Upper lobe of left lung (tissue), 6 donors: ENCODE measurements at places on chromosomes 3 and 15.
A peak's percentile ranks its signal among the peaks of the same experiment; 100 is the strongest.

DNA sequence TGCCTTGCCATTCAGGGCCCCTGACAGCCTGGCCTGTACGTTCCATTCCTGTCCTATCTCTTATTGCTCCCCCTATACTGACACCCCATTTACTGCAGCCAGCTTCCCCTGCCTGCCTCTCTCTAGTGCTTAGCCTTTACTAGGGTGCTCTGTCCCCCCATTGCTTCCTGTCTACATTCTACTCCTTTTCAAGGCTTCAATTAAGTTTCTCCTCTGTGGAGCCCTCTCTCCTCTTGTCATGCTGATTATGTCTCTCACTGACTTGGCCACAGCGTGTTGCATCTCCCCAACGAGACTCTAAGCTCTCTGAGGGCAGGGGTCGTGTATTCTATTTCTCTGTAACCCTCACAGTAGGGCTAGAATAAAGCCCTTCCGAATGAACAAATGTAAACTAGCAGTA is 185.2 kb downstream of the RPLP1 start:
- DNase-seq: no peak

DNA sequence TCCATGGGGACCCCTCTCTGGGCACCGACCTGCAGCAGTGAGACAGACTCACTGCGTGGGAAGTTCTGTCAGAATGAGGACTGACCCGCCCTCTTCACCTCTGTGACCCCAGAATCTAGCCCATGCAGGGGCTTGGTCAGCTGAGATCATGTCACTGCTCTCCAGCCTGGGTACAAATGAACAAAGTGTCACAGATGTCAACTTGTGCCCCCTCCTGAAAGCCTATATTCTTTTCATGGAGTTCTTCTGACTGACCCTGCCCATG is 210.8 kb downstream of the XXYLT1 start:
- DNase-seq: no peak

- no peak for DNase-seq
Observed at GRCh38 chr3:141938011-141938500, 61.6 kb downstream of the ATP1B3 start.

GRCh38 chr3:112514527-112515128 is 15.4 kb upstream of the BTLA start:
- DNase-seq: no peak

DNA sequence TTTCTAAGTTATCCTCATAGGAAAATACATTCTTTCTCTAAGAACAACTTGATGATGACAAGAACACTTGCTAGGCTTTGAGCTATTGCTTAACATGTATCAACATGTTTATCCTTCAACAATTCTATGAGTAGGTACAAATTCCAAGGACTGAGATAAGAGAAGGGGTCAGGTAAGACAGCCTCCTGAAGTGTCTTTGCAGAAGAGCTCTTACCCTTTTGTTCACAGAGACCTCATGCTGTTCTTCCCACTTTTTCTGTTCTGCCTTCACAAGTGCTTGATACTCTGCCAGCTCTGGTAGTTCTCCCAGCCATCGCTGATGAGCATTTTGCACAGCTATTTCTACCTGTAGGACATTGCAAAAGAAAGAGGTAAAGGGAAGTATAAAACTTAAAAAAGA is 50.9 kb downstream of the CEP152 start:
- DNase-seq: no peak

GRCh38 chr15:26697913-26698312 is 75.0 kb downstream of the GABRB3 start:
- no peak for DNase-seq

DNA sequence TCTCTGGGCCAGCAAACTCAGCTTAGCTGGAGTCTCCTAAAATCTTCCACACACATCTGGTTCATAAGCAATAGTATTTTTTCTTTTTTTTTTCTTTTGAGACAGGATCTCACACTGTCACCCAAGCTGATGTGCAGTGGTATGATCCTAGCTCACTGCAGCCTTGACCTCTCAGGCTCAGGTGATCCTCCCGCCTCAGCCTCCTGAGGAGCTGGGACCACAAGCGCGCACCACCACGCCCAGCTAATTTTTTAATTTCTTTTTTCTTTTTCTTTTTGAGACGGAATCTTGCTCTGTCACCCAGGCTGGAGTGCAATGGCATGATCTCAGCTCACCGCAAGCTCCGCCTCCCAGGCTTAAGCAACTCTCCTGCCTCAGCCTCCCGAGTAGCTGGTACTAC is 34.3 kb downstream of the RNU5B-1 start:
- no peak for DNase-seq

GRCh38 chr15:80188251-80188650 is 35.5 kb downstream of the FAH start:
- no peak for DNase-seq

DNA sequence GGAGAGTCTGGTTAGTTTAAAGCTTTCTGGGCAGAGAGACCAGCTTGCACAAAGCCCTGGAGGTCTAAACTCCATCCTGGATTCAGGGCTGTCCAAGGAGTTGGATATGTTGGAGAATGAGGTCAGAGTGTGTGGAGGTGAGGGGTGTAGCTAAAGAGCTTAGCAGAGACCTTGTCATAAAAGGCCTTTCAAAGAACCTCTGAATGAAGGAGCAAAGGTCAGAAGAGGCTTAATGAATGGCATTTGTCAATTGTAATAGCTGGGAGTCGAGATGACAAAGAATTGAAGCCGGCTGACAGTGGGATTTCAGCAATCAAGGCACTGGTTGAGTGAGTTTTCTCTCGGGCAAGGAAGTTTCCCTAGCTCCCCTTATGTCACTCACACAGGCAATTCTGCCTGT is 202.6 kb downstream of the PDCD6IP start:
- DNase-seq: no peak

DNA sequence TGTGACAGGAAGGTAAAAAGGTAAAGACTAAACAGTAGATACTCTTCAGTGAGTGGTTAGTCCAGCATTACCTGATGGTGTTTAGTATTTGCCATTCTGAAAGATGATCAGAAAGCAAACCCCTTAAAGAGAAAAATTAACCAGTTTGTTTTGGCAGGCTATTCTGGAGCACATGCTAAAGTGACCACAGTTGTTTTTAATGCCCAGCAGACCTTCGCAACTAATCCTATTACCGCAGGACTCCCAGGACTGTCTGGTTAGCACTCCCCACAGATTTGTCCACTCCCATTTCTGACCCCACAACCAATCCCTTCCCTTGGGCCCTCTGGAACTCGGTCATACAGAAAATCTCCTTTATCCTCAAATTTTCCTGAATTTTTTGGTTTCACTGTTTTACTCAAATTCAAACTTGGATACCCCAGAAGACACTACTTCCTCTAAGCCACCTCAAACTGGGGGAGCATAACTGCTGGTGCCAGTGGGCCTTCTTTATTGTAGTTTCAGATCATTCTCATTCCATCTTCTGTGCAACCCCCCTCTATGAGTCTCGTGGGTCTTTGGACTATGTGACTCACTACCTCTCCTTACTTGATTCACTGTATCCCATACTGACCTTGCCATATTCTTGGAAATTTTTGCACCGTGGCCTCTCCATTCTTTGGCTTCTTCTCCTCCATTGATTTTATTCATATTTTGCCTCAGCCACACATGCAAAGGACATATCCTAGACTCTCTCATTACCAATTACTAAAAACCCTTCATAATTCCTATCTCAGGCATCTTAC is 104.4 kb downstream of the RBMS3 start:
- no peak for DNase-seq

- DNase-seq: no peak
Observed at GRCh38 chr3:122679085-122679881, 1.4 kb upstream of the PARP14 start.

- DNase-seq: no peak
Observed at GRCh38 chr3:51678641-51679040, 7.6 kb downstream of the TEX264 start.

GRCh38 chr3:111956995-111957734 is 21.7 kb upstream of the ABHD10 start:
- no peak for DNase-seq

- no peak for DNase-seq
Observed at GRCh38 chr3:73848173-73848906, 223.6 kb upstream of the PDZRN3 start.

DNA sequence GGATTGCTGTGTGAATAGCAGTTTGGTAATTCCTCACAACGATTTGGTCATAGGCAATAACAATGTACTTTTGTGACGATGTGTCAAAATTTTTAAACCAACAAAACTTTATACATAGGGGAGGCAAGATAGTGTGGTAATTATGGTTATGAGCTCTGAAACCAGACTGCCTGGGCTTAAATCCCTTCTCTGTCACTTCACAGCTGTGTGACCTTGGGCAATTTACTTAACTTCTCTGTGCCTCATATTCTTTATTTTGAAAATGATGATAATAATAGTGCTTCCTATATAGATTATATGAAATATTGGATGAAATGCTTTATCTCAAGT is 5.7 kb downstream of the CD200 start:
- no peak for DNase-seq

- no peak for DNase-seq
Observed at GRCh38 chr15:40075298-40076044, 33.2 kb downstream of the BMF start.

DNA sequence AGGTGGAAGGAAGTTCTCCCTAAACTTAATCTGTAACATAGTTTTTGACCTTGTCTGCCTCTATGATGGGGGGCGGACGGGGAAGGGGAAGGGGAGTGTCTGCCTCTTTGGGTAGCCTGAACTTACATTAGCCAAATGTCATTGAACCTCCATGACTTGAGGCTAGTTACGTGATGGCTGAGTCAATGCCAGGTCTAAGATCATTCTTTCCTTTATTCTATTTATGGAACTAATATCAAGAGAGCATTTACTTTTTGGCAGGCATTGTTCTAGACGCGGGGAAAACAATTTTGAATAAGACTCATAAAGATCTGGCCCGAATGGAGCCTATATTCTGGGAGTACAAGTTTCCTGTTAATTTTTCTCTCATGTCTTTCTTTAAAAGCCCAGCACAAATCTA is 340.7 kb upstream of the C2CD4B start:
- no peak for DNase-seq

DNA sequence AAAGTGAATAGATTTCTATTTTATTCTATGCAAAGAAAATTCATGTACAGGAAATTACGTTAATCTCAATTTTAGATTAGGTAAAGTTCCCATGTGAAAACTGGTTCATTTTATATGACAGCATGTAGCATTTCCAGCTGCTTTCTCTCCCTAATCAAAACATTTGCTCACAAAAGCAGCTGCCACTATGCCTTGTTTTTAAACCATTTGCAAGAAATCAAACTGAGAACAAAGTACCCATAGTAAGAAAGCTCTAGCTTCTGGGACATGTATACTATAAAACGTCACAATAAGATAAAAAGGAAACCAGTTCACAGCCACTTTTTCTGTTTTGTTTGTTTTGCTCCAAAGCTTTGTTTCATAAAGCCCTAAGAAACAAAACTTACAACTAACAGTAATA is 5.0 kb upstream of the CRYBG3 start:
- no peak for DNase-seq

DNA sequence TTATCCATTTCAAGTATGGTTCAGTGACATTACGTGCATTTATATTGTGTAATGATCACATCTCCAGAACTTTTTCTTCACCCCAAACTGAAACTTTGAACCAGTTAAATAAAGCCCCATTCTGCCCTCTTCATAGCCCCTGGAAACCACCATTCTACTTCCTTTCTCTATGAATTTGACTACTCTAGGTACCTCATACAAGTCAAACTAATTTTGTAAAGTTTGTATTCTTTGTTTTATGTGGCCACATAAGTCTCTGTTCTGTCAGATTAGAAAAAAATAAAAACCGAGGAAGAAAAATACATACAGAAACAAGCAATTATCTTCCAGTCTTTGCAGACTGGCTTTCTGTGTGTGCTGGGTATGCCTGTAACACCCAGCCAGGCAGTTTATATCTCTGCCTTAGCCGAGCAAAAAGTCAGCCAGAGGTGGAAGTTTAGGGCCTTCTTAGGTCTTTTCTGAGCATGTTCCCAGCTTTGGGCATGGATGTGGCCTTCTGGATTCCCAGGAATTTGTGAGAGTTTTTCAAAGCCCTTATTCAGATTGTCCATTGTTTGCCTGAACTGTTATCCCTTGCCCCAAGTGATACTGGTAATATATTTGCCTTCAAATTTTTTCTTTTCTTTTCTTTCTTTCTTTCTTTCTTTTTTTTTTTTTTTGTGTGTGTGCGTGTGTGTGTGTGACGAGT is 6.0 kb upstream of the GRAMD1C start:
- DNase-seq: no peak

GRCh38 chr3:142027735-142028134 is 121.6 kb downstream of the TFDP2 start:
- peak; percentile 44 for DNase-seq

DNA sequence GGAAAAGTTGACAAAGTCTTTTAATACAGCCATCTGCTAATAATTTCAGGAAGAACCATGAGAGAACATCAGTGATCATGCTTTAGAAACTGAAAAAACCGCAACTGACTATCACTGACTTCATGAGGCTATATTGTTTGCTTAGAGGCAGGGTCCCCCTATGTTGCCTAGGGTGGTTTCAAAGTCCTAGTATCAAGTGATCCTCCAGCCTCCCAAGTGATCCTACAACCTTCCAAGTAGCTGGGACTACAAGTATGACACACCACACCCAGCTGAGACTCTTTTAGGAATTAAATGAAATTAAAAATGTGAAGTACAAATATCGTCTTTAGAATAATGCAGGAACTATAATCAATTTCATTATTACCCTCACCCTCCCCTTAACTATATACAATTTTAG is 58.3 kb upstream of the CSPG5 start:
- no peak for DNase-seq

GRCh38 chr3:128814519-128815317 is 64.7 kb upstream of the ACAD9 start:
- no peak for DNase-seq

DNA sequence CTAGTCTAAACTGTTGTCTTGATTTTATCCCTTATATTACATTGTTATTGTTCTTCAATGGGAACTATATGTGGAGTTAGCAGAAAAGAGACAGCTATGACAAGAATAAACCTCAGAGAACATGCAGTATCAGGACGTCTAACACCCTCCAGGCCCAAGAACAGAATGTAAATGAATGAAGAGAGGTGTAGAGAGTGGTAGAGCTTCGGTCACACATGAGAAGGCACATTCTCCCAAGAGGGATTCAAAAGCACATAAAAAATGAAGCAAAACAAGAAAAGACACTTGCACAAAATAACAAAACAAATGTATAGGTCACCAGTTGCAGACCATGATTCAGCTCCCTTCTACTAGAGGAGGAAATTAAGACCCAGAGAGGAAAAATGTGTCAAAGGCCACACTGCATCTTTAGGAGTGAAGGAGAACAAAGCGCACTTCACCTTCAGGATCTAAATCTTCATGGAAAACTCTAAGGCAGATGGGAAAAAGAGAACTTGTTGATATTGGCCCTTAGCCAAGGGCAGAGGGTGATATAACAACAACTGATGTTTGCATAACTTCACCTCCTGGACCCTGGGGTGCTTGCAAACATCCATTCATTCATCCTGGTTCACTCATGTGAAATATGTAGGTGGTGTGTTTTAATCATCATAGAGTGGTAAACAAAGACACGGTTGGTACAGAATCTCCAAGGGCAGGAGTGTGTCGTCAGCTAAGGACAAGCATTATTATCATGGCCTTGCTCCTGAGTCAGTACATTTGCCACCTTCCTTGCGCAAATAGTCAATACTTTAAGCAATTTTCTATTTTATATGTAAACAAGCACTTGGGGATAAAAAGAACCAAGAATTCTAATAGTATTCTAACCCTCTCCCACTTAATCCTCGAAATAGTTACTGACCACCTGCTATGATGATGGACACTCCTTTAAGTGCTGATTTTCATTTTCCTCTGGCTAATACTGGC is 8.8 kb downstream of the NEK10 start:
- no peak for DNase-seq
